Astrocyte of the cerebellum (primary cell): ENCODE measurements at places on chromosomes 7 and 10.
A peak's percentile ranks its signal among the peaks of the same experiment; 100 is the strongest.

DNA sequence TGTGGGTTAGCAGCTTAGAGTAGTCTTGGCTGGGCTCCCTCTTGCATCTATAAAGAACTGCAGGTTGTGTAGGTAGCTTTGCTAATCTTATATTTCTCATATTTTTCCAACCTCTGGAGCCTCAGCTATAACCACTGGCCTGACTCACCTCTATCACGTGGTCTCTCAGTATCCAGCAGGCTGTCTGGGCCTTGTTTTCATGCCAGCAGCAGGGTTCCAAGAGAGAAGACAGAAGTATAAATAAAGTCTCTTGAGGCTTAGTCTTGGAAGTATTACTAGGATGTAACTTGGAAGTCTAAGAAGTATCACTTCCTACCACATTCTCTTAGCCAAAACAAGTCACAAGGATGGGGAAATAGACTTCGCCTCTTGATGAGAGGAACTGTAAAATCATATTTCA, 73.3 kb downstream of the WIPF3 start:
- peak; percentile 36 for DNase-seq

DNA sequence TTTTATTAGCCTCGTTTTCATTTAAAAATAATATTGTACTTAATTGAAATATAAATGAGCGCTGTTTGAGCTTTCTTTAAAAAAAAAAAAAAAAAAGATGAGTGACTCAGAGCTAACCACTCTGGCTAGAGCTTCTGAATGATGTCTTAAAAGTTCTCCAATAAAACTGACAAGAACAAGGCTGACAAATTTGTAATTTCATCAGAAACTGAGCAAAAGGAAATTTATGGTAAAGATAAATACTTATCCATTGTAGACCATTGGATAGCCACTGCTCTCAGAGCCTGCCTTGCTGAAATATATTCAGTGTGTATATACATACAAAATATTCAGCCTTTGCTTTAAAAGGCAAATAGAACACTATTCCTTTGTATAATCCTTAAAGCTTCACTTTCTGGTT, 91.2 kb upstream of the OIT3 start:
- no peak for DNase-seq

GRCh38 chr10:58341947-58342346, 7.1 kb downstream of the UBE2D1 start:
- no peak for DNase-seq

DNA sequence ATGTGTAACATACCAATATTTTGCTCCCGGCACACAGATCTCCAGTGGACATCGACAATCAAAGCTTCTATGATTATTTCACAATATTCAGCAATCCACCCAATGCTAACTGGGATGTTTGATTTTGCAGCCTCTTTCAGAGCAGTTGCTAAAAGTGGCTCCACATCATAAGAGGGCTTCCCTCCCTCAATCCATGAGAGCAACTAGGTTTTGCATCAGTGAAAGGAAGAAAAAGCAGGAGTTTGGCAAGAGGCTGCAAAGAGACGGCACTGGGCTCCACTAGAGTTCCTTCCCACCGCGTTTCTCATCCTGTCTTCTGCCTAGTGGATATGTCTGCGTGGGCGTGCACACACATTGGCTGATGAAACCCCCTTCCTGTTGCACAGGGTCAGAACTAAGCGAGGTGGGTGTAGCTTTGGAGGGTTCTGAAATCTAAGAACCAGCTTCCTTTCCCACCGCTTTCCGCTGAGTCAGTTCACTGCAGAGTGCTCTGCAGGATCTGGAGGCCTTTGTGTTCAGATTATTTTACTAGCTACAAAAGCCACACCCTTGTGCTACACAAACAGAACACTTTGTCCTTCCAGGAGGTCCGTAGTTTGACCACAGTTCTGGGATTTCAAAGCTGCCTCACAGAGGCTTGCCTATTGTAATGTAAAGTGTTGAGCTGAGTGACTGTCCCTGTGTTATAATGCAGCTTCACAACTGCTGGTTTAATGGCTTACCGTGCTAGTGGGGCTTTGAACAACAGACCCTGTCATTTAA, 28.1 kb downstream of the ARL4A start:
- DNase-seq = peak; percentile 84

DNA sequence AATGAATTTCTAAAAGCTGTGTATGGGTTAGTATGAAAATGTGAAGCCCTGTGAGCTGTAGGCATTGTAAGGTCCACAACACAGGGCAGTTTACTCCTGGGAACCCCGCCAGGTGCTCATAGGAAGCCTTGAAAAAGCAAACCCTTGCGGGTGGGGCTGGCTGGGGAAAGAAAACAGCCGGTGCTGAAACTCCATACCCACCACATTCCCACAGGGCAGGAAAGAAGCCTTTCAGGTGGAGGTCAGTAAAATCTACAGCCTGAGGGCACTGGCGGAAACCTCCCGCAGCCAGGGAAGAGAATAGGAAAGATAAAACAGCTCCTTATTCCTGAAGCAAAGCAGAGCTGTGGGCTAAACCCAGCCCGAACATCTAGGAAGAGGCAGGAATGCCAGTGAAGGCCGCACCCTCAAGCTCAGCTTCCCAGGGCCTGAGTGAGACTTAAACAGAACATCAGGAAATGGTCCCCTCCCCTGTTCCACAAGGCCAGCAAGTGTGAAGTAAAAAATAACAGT, 34.7 kb downstream of the PODXL start:
- no peak for DNase-seq

GRCh38 chr7:130899638-130900401, 165.8 kb upstream of the KLF14 start:
- no peak for DNase-seq

GRCh38 chr7:43058271-43059066, 54.0 kb upstream of the HECW1 start:
- no peak for DNase-seq

GRCh38 chr7:48087349-48087748, 1.7 kb upstream of the UPP1 start:
- DNase-seq = no peak

DNA sequence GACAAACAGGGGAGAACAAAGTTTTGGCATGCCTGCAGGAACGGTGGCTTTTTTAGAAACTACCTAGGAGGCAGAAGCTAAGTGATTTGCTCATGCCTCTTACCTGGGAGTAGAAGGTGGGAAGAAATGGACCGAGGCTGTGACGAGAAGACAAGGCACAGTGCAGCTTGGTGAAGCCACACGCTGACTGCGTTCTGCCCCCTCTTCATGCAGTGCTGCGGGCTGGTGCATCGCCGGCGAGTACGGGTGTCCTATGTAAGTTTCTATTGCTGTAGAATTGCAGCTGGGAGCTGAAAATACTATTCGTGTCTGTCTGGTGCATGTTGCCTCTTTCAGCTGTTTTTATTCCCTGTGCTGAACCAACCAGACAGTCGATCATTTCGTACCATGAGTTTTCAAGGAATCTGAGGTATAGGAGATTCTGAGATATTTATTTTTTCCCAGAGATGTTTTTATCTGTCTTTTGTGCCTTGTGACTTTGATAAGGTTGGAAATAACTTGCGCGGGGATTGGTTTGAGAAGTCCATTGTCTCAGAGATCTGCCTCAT, 120.9 kb downstream of the CACNB2 start:
- no peak for DNase-seq

GRCh38 chr7:41955451-41955850, 252.6 kb upstream of the INHBA start:
- DNase-seq = no peak

DNA sequence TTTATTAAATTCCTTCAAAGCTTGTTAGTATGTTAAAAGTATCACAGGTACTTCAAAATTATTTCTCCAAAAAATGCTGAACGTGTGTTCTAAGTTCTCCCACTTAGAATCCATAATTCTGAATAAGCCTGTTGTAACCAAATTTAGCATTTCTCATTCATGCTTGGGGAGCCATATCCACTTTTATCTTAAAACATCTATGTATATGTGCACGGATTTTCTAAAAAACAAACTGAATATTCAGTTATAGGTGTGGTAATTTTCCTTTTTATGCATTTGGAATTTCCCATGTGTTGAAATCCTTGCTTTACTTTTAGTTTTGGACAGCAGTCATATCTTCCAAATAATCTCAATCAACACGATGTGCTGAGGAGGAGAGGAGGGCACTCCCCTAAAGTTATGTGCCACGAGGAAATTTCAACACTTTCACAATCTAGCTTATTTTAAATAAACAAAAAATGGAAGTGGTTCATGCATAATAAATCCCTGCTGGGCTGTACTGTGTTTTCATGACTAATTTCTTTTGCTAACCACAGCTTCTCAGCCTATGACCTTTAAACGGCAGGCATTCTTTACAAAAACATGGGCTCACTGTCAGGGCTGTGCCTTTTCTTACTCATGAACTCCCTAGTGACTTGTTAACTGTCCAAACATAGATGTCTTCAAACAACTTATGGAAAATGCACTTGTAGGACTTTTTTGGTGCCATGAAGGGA, 380.3 kb upstream of the SEMA3C start:
- peak; percentile 92 for DNase-seq

DNA sequence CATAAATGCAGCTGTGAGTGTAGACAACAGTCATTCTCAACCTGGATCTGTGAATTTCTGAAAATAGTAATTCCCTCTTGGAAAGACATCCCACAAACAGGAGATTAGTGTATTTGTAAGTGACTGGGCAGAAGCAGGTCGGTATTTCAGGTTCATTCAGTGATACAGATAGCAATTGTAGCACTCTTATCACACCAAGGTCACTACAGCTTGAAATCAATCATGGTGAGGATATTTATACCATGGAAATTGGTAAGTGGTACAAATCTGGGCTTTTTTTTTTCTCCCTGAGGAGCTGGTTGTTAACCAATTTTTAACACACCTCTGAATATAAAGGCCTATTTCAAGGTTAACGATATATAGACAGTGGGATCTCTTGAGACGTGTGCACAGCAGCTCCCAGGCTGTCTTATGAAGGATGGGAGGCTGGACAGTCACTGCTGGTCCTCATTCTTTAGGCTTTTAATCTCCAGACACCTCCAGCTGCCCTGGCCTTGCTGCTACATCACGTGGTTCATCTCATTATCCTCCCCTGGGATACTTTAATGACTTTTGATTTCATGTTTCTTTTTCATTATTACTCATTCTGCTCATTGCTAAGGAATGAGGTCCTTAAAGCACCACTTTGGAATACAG, 87.1 kb downstream of the ITGA8 start:
- no peak for DNase-seq

- no peak for DNase-seq
These were observed 609 bp downstream of the DOCK4 start for GRCh38 chr7:112205343-112206237.

- peak; percentile 62 for DNase-seq
These were observed 115.0 kb downstream of the ADCY1 start for GRCh38 chr7:45689011-45689796.

GRCh38 chr10:120600871-120601649, 144.0 kb downstream of the PLPP4 start:
- DNase-seq = peak; percentile 9

GRCh38 chr7:106858618-106859532, 6.2 kb upstream of the PIK3CG start:
- no peak for DNase-seq

- no peak for DNase-seq
These were observed 24.5 kb upstream of the STARD3NL start for GRCh38 chr7:38153515-38153914.

DNA sequence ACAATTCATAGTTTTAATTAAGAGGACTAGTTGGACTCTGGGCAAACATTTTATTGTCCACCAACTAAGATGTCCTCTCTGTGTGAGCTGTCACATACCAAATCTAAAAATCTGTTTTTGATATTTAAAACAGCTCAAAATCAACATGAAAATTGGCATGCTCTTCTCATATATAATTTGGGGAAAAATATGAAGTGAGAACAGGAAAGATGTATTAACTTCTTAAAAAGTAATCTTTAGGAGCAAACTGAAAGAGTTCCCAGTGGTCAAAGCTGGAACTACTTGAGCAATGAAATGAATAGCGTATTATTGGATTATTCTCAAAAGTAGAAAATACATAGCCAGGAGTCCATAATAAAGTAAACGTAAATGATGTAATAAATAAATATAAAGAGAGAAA, 147.2 kb downstream of the DYNC1I1 start:
- DNase-seq = no peak

GRCh38 chr7:81534996-81535395, 234.9 kb downstream of the HGF start:
- DNase-seq = no peak

DNA sequence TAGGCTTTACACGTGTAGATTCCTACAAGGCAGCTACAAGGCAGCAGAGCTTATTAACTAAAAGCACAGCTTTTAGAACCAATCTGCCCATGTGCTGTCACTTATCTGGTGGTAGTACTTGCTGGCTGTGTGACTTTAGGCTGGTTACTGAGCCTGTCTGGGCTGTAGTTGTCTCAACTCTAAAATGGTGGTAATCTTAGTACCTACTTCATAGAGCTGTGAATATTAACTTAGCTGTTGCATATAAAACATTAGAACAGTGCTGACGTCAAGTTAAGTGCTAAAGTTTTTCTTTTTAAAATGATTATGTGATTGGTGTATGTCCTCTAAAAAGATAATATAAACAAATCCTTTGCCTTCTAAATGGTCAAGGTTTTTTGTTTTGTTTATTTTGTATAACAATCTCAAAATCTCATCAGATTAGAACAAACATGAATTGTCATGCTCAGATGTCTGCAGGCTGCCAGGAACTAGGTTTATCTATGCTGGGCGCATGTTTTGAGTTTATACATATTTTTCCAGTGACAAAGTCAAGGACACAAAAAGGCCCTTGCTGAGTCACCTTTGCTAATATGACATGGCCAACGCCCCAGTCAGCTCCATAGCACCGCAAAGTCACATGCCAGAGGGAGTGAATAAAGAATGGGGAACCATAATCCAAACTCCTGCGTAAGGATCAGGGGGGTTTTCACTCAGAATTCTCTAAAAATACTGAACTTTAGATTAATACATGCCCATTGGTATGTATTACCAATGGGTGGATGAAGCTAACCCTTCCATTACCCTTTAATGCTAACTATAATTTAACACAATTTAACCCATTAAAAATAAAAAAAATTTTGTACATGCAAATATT, 39.8 kb upstream of the ARL4A start:
- no peak for DNase-seq

GRCh38 chr7:83957333-83957732, 237.3 kb downstream of the SEMA3A start:
- DNase-seq = no peak

DNA sequence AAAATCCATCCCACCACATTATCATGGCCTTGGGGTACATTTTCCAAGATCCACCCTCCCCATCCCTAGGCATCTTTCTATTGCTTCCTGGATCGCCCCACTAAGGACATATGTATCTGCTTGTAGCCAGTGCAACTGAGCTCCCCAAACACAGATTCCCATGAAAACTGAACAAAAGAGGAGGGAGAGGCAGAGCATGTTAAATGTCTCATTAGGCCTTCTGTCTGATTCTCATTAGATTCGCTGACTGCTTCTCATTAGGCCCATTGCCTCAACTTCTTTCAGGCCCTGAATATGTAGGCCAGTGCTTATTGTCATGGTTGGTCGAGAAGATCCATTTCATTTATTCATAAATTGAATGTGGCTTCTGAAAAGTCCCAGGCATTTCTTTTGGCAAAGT, 698.9 kb downstream of the INHBA start:
- DNase-seq = no peak

DNA sequence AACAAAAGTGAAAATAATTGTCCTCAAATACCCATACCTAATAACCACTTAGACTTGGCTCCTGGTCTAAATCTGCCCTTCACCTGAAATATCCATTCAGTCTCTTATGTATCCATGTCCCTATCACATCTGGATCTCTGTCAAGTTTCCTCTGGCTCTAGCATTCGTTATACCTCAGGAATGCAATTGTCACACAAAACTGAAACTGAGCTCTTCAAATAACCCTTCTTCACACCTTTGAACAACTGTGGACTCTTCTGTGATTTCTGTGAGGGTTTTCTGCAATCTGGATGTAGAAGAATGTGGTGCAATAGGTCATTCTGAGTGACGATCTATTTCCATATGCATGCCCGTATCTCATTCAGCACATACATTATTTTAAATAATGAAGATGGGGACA, 53.5 kb upstream of the FGL2 start:
- DNase-seq = no peak
